Kasumi-1 (cell line): ENCODE measurements at places on chromosomes 1 and 21.

GRCh38 chr1:80436851-80437250 is 1363.9 kb upstream of the ADGRL2 start:
- no peak for DNase-seq

GRCh38 chr1:69914976-69915765 is 290.2 kb downstream of the LRRC40 start:
- DNase-seq = peak; percentile 21

GRCh38 chr21:34926803-34927467 is 122.2 kb downstream of the RUNX1 start:
- DNase-seq = no peak

- no peak for DNase-seq
Measured at GRCh38 chr1:109890115-109890953, 20.3 kb upstream of the CSF1 start.

DNA sequence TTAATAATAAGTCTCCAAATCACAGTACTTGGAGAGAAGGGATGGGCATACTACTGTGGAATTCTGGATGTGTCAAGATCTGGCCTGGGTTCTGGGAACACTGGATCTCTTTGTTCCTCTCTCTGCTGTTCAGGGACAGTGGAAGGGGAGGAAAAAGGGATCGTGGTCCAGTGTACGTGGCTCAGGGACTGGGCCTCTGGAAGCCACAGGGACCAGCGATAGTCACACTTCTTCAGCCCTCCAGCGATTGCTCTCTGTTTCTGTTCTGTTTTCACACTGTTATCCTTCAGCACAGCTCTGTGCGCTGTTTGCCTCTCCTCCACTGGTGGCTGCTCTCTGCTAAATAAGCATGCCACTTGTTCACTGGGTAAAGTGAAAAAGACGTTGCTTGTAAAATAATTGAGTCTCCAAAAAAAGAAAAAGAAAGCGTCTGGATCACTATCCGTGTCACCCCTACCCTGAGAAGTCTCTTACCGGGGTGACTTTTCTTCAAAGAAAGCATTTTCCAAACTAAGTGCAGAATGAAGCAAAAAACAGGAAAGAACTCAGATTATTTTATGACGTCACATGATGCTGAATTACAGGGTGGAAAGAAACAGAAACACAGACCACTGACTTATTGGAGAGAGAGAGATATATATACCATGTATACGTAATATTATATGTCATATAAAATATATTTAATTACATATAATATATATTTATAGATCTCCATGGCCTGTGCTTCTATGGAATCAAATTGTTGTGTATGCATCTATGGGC is 279.4 kb downstream of the RGS7 start:
- no peak for DNase-seq

- DNase-seq = no peak
Measured at GRCh38 chr1:50667710-50668356, 244.6 kb upstream of the DMRTA2 start.

GRCh38 chr1:218948446-218948845 is 225.2 kb upstream of the LYPLAL1 start:
- DNase-seq = no peak

GRCh38 chr1:67566803-67567377 is 118.1 kb upstream of the GADD45A start:
- no peak for DNase-seq

DNA sequence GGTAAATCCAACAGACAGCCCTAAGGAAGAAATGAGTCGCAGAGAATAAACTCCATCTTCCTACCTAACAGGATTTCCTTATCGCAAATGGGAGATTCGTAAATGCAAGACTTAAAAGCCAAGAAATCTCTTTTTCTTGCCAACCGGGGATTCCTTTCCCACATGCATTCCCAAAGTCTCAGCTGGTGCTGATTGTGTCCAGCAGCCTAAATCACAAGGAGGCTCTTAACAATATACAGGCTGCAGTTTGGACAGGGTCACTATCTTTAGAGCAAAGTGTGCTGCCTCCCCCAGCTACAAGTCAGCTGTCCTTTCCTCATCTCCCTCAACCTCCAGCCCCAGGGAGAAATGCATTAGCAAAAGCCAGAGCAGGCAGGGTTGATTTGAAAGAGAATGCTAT is 189.8 kb upstream of the PLXNA2 start:
- no peak for DNase-seq

DNA sequence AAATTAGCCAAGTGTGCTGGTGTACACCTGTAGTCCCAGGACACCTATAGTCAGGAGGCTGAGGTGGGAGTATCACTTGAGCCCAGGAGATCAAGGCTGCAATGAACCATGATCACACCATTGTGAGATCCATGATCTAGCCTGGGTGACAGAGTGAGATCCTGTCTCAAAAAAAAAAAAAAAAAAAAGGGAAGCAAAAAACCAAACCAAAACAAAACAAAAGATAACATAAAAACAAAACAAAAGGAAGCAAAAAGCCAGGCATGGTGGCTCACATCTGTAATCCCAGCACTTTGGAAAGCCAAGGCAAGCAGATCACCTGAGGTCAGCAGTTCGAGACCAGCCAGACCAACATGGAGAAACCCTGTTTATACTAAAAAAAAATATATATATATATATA is 9.4 kb upstream of the AKR1A1 start:
- no peak for DNase-seq

GRCh38 chr21:43827015-43827611 is 37.7 kb downstream of the RRP1 start:
- DNase-seq = no peak

DNA sequence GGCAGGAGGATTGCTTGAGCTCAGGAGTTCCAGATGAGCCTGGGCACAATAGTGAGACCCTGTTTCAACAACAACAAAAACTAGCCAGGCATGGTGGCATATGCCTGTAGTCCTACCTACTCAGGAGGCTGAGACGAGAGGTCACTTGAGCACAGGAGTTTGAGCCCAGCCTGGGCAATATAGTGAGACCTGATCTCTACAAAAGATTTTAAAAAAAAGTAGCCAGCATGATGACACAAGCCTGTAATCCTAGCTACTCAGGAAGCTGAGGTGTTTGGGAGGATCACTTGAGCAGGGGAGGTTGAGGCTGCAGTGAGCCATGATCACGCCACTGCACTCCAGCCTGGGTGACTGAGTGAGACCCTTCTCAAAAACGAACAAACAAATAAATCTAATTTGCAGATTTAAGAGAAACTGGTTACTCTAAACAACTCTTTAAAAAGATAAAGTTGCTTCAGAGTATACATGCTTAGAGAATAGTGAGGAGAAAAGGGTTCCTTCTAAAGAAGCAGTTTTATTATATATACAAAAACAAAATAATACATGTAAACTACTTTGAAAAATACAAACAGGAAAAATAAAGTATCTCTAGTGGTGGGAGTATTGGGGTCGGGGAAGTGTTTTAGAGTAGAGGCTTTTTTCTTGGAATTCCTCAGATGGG is 88.4 kb downstream of the ADCY10 start:
- DNase-seq = no peak

DNA sequence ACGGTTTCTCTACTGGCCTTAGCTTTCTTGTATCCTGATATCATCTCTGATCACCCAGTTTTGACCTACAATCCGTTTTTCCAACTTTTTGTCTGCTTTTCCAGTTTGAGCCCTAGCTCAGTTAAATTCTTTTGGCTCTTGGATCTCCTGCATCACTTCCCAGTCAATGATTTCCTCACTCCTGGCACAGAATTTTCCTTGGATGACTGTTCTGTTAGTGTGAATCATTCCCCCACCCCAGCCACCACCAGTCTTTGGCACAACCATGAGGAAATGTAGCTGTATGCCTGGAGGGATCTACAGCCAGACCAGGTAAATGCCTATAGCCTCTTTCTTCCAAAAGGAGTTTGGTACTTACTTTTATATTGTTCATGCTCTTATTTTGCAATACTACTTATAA is 187.2 kb upstream of the PTGFR start:
- no peak for DNase-seq

DNA sequence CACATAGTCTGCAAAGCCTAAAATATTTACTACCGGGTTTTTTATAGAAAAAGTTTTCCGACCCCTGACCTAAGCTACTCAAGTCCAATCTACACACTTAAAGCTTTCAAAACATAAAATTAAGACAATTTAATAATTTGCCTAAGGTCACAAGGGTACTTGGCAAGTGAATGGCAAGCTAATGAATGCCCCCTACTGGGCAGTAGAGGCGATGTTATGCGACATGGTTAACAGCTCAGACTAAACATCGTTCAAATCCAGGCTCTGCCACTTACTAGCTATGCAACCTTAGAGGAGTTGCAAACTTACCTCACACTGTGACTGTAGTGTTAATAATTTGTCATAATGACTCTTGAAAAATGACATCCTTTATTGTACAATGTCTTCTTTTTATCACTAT is 317.2 kb upstream of the NFIA start:
- DNase-seq = no peak

- DNase-seq = peak; percentile 29
Measured at GRCh38 chr1:172401892-172402291, 18.6 kb upstream of the C1orf105 start.

DNA sequence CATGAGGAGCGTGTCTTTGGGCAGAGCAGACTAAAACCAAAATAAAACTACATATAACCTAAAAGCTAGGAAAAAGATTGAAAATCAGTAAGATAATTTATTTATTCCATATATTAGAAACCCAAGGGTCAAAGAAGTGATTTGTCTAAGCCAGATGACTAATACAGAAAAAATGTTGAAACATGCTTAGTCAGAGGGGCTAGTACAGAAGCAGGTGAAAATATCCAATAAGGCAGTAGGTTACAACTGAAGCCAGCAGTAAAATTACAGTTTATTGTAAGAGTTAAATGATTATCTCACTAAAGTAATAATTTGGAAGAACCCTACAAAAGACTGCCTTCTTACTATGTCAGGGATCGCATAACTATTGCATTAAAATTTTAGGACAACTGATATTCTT is 1190.9 kb upstream of the PRMT6 start:
- no peak for DNase-seq

DNA sequence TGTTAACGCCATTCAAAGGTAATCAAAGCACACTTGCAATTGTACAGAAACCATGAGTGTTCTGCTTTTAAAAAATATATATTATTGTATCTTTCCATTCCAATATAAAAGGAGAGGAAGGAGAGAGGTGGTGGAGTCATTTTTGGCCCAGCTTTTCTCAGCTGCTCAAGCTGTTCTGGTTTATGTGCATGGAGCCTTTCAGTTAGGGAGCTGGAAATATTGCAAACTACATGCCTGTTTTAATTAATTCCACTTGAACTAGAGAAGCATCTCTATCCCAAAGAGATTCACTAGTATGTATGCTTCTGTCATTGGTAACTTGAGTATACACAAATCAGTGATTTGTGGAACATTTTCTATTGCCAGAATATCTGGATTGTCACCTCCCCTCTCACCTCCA is 28.5 kb upstream of the C1orf105 start:
- no peak for DNase-seq

- DNase-seq = no peak
Measured at GRCh38 chr1:219544163-219544846, 68.6 kb downstream of the ZC3H11B start.

- no peak for DNase-seq
Measured at GRCh38 chr1:165644064-165644735, 13.2 kb downstream of the MGST3 start.

- DNase-seq = no peak
Measured at GRCh38 chr1:207867136-207868109, 43.5 kb downstream of the CD34 start.

DNA sequence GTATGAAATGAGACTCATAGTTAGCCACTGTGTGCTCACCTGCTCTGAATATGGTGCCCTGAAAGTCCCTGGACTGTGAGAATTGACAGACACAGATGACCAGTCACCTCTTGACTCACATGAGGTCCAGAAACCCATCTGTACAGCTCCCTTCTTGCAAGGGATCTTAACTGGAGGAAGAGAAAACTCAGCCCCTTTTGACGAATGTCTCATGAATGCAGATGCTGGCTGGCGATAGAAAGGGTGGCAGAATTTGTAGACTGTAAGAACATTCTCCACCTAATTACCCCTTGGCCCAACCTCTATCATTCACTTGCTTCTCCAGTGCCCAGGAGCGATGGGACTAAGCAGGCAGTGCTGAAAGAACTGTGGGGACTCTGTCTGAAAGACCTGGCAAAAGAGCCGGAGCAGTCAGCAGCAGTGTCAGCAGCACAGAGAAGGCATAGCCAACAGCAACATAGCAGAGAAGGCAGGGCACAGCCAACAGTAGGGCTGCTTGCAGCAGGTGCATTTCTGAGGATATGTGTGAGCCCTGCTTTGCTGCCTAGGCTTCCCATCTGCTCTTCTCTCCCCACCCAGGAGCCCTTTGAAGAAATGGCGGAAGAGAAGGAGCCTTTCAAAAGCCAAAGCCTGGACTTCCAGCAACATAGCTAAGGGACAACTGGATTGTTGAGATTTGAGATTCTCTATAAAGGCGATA is 25.8 kb upstream of the IFNGR2 start:
- no peak for DNase-seq

DNA sequence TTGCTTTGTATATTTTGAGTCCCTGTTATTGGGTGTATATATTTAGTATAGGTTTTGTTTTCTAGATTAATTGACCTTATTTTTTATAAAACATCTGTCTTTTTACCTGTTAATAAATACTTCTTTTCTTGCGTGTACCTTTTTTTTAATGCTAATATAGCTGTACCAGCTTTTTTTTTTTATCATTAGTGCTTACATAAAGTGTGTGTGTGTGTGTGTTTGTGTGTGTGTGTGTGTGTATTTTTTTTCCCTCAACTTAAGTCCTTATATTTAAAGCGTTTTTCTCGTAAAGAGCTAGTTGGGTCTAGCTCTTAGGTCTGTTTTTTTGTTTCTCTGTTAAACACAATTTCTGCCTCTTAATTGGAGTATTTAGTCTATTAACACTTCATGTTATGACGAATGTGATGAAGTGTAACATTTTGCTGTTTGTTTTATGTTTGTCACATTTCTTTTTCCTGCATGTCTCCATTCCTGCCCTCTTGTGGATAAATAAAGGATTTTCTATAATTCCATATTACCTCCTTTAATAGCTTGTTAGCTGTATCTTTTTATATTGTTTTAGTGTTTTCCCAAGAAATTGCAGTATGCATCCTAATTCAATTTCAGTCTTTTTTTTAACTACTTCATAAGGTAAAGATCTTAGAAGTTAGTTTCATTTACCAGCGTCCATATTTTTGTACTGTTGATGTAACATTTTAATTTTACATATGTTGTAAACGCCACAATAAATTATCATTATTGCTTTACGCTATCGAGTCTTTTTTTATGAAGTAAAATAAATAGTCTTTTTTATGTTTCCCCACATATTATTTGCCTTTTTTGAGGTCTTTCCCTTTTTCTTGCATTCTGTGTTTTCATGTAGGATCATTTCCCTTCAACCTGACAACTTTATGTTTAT is 4.3 kb downstream of the PRMT2 start:
- peak; percentile 79 for DNase-seq

DNA sequence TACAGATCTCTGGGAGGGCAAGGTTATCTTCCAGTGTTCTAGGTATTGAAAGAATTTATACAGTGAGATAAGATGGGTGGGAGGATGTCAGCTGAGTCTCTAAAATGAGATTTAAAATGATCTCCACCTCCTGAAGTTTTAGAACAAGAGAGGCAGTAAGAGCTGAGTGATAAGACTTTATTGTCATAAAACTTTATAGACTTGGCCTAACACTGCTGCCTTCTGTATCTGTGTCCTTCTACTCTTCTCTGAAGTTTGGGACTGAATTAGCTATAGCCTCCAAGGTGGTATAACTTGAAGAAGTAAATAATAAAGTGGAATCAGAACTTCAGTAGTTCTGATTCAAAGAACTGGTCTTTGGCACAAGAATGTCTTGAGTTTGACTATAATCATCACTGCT is 48.3 kb downstream of the SUCO start:
- DNase-seq = no peak

GRCh38 chr21:36082237-36082664 is 12.4 kb downstream of the CBR1 start:
- DNase-seq = no peak

GRCh38 chr1:245085508-245086095 is 69.2 kb upstream of the KIF26B start:
- DNase-seq = no peak
